Iris pigment epithelial cell (primary cell): ENCODE measurements at places on chromosomes 3 and 15.

GRCh38 chr3:28322464-28322863 is 26.1 kb upstream of the ZCWPW2 start:
- peak; percentile 64 for DNase-seq

- DNase-seq, result no peak
Measured at GRCh38 chr3:39347586-39347876, 18.0 kb downstream of the CCR8 start.

- no peak for DNase-seq
Measured at GRCh38 chr15:90619939-90620338, 90.2 kb downstream of the CRTC3 start.

- no peak for DNase-seq
Measured at GRCh38 chr3:126524429-126524988, 554 bp downstream of the CHST13 start.

DNA sequence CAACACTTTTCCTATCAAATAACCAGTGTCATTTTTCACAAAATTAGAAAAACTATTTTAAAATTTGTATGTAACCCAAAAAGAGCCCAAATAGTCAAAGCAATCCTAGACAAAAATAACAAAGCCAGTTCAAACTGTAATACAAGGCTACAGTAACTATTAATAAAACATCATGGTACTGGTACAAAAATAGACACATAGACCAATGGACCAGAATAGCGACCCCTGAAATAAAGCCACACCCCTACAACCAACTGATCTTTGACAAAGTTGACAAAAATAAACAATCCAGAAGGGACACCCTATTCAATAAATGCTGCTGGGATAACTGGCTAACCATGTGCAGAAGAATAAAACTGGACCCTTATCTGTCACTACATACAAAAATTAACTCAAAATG is 19.9 kb downstream of the TM4SF18 start:
- DNase-seq, result no peak

DNA sequence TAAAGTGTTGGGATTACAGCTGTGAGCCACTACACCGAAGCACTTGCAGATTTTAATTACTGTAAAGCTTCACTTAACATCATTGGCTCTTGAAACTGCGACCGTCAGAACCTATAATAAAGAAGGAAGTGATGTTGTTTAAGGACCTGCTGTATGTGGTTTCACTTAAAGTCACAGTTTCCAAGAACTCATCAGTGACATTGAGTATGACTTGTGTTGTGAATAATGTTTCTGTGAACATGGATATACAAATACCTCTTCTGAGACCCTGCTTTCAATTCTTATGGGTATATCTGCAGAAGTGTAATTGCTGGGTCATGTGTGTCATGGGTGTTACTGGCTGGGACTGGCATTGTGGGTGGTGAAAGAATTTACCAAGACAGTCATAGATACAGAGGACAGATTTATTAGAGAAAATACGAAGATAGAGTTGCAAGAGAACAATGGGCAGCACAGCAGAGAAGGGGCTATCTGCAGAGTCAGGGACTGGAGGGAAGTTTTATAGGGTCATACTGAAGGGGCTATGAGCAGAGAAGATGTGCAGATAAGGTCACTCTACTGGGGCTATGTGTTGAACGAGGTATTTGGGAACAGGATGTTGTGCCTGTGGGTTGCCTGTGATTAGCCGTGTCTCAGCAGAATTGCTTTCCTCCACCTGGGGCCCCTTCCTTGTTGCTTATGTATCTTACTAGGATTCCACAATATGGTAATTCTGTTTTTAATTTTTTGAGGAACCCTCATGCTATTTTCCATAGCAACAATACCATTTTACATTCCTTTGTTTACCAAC is 4.5 kb downstream of the NDUFB5 start:
- DNase-seq, result no peak

GRCh38 chr3:98022978-98023820 is 11.9 kb downstream of the GABRR3 start:
- peak; percentile 71 for DNase-seq

DNA sequence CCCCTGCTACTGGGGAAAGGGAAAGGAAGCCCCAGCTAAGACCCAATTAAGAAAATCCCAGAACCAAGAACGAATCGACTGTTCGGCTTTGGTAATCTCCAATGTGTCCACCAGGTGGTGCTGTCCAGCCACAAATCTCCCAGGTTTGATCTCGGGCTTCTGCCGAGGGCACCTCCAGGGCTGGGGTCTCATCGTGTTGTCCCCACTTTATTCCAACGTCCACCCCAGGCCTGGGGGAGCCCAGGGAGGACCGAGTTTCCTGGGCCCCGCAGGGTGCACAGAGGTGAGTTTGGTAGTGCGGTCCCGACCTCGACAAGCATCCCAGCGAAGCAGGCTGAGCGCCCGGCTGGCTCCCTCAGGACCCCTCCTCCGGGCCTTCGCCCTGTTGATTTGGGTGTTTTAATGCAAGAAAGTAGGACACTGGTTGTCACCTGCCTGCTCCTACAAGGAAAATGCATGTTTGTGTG is 185.1 kb downstream of the GOLGA6L6 start:
- no peak for DNase-seq

DNA sequence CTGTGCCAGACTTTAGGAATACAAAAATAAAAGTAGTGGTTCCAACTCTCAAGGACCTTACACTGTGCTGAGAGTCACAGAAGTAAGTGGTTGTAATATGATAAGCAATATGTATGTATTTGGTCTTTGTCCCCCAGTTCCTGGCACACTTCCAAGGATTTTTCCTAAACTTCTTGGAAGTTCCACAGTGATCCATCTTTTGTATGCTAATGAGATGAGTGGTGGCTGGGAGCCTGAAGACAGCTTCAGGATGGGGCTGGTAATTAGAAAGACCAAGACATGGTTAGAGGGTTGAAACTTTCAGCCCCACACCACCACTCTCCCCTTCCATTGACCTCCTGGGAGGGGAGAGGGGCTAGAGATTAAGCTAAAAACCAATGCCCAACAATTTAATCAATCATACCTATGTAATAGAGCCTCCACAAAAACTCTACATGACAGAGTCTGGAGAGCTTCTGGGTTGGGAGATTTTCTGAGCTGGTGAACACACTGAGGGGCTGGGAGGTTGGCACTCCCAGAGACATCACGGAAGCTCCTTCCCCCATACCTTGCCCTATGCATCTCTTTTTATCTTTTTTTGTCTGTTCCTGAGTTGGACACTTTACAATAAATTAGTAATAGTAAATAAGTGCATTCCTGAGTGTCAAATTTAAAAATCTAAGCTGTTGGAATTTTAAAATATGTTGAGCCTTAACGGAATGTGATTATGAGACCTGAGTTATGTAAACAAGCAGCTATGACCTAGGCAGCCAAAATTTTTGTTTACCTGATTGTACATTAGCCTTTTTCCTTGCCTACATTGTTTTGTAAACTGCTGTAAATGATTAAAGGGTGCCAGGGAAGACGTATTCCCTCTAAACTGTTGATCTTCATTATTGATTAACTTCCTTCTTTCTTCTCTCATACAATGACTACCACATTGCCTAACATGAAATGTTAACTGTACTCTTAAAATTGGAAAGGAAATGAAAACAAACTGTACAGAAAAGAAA is 24.3 kb downstream of the CD200R1L start:
- DNase-seq, result peak; percentile 44

- no peak for DNase-seq
Measured at GRCh38 chr3:30146978-30147377, 459.4 kb upstream of the TGFBR2 start.

GRCh38 chr3:132638706-132639105 is 20.9 kb downstream of the ACAD11 start:
- no peak for DNase-seq

DNA sequence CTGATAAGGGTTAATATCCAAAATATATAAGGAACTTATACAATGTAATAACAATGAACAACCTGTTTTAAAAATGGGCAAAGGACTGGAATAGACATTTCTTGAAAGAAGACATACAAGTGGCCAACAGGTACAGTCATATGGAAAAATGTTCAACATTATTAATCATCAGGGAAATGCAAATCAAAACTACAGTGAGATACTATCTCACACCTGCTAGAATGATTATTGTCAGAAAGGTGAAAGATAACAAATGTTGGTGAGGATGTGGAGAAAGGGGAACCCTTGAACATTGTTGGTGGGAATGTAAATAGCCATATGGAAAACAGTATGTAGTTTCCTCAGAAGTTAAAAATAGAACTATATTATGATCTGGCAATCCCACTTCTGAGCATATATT is 20.4 kb downstream of the GOLM2 start:
- no peak for DNase-seq

DNA sequence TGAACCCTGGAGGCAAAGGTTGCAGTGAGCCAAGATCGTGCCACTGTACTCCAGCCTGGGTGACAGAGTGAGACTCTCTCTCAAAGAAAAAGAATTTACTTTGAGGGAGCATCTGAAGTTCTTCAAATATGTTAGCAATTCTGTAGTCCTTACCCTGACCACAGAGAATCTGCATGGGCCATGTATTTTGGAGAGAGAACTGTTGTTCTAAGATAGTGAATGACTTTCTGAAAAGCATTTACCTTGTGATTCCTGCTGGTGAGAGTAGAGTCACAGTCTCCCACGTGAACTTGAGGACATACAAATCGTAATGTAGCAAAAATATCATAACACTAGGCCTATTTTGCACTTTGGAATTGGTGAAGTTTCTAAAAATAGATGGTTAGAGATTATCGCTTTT is 3.9 kb downstream of the BRK1 start:
- DNase-seq, result no peak

GRCh38 chr15:77628010-77628409 is 4.7 kb downstream of the LINGO1 start:
- no peak for DNase-seq

DNA sequence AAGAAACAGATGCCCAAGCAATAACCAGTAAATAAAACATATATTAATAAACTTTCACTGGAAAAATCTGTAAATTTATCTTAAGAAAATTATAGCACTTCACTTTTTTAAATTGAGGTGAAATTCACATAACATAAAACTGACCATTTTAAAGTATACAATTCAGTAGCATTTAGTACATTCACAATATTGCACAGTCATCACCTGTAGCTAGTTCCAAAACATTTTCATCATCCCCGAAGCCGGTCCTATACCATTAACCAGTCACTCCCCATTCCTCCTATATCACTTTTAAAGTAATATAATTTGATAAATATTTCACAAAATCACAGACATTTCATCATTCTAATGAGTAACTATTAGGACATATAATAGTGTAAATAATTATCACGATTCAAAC is 8.0 kb upstream of the LRRIQ4 start:
- no peak for DNase-seq

DNA sequence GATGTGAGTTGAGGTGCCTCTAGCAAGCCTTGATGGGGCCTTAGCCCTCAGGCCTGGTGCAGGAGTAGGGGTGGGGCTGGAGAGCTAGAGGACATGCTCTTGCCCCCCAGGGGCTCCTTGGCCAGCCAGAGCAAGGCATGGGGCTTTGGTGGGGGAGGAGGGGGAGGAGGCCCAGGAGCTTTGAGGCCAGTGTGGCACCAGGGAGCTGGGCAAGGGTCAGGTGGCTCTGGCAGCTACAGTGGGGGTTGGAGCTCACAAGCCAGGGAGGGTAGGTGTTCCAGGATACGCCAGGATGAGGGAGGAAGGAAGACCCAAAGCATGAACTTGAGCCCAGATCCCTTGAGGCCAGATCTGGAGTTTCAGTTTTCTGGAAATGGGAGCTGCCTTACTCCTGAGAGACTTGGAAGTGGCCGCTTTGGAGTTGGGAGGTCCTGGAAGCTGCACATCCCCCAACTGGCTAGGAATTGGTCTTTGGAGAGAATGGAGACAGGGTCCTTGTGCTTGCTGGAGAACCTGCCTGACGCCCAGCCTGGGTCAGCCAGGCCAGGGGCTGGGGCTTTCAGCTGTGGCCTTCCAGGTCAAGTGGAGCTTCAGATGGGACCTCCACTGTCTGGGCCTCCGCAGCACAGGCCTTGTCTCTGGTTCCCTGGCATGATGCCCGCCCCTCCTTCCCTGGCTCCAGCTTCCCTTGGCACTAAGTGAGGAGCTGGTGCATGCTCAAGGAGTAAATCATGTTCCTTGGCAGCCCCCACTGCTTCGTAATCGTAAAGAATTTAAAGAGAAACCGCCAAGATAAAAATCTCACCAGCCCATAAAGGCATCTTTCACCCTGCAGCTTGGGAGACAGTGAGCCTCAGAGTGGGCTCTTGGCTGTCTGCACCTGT is 8.7 kb downstream of the SEMA3F start:
- peak; percentile 77 for DNase-seq

DNA sequence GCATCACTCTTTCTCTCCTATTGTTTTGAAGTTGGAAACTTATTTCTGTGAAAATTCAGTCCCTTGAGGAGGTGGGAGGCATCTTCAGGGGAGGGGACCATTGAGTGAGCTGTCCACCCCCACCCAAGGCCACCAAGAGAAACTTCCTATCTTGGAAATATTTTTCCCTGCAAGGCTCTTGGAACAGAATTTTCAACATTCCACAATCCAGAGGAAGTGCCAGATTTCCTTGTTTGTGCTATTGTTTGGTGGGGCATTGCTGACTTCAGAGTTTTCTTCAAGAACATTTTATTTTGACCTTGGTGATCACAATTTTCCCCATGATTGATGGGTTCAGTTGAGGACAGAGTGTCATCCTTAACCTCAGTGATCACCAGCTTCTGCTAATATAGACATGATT is 12.0 kb downstream of the DNASE1L3 start:
- no peak for DNase-seq

DNA sequence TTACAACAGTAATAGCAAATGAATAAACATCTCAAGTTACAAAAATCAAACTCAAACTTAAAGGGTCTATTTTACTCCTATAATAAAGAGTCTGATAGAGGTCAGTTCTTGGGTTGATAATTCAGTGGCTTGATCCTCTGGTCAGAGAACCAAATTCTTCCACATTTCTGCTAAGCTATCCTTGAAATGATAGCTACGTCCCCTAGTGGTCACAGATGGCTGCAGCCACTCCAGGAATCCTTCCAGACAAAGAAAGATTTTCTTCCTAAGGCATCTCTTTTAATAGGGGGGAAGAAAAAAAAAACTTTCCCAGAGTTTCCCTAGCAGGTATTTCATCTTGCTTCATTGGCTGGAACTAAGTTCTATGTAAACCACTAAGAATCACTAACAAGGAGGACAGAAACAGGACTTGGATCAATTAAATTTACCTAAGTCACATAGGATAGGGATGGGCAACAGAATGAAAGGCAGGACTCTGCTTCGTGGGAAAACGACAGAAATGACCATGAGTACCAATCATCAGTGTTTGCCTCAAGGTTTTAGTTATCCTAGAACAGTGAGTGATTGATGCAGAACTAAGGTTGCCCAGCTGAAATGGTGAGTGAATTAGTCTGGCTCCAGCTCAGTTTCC is 160.7 kb downstream of the STAC start:
- DNase-seq, result peak; percentile 28
